Dorsolateral prefrontal cortex (tissue), 122 donors: ENCODE measurements at places on chromosomes 3 and 15.
A peak's percentile ranks its signal among the peaks of the same experiment; 100 is the strongest.

DNA sequence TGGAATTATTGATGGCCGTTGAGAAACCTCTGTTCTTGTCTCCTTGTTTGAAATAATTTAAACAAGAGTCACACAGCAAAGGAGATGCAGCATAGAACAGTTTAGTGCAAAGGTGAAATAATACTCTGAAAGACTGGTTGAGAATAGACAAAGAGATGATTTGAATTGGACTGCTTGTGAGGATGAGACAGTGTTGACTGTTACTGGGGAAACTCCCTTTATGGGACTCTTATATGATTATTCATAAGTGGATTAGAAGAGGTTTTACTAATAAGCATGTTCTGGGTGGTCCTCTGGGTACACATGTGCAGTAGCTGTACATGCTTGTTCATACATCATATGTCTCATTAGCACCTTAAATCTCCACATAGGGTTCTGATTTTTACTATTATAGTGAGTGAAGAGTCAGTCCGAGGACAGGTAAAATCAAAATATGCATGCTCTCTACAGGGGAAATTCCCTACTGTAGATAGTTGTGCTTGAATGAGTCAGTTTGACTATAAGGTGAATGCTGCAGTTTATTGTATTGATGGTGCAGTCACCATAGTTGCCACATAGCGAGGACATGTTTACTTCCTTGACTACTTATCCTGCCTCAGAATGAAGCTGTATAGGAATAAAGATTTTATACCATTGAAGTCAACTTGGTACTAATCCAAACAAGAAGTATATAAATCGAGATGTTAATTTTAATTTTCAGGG is 498.7 kb downstream of the CNTN6 start:
- DNase-seq, result no peak

DNA sequence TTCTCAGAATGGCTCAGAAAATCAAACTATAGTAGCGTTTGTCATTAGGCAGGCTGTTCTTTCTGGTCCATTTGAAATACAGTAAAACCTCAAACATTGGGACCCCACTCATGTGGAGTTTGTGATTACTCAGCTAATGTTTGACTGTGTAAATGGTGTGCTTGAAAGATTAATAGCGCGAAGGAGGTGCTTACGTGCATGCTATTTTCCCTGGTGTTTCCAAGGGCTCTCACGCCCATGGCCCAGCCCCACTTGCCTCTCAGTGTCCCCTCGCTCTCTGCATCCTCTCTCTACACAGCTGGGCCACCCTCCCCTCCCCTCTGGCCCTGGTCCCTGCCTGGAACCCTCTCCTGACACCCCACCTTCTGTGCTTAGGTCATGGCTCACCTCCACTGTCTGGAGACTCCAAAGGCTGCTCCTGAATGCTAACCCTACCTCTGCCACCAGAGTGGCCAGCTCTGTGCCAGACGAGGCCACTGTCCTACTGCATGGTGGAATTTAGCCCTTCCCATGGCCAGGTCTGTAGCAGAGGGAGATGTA is 194.2 kb downstream of the PLCL2 start:
- DNase-seq, result no peak

DNA sequence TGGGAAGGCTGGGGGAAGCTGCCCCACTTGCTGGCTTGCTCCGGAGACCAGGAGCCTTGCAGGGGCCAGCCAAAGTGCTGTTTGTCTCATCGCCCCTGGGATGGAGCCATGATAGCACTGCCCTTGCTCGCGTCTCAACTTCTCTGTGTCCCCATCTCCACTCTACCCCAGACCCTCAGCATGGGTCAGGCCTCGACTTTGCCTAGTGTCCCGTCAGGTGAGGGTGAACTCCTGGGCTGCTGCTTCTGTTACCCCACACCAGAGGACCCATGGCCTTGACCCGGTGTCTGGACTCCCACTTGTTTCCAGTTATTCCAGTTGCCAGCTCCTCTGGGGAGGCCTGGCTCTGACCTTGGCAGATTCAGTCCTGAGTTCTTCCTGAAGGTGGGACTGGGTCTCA is 36.5 kb upstream of the DUSP7 start:
- DNase-seq, result no peak

DNA sequence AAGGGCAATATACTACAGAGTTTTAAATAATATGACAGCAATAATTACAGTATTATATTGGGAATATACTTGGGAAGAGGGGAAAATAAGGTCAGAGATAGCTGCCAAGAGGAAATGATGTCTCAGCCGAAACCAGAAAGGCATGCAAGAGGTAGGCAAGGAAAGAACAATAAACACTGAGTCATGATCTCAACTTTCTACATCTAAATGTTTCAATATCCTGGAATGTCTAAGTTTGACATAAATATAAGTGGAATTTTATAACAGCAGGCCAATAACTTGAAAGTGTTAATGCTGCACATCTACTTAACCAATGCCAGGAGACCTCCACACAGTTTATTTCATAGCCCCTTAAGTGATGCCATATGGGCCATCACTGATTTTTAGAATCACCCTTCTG is 99.8 kb upstream of the CPNE4 start:
- no peak for DNase-seq

DNA sequence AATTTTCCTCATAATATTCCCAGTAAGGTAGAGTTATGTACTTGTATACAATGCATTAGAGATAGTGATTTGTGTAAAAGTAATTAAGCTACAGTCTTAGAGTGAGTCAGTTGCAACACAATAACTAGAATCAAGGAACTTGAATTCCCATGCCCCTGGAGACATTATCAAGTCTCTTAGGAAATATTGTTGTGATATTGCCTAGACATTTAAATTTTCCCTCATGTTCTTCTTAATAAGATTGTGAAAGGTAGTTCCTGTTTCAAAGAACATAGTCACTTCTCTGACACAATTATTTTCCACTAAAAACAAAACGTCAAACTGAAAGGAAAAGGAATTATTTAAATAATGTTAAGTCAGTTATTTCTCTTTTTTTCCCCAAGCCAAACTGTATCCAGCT is 13.0 kb upstream of the ATP1B3 start:
- DNase-seq, result no peak

DNA sequence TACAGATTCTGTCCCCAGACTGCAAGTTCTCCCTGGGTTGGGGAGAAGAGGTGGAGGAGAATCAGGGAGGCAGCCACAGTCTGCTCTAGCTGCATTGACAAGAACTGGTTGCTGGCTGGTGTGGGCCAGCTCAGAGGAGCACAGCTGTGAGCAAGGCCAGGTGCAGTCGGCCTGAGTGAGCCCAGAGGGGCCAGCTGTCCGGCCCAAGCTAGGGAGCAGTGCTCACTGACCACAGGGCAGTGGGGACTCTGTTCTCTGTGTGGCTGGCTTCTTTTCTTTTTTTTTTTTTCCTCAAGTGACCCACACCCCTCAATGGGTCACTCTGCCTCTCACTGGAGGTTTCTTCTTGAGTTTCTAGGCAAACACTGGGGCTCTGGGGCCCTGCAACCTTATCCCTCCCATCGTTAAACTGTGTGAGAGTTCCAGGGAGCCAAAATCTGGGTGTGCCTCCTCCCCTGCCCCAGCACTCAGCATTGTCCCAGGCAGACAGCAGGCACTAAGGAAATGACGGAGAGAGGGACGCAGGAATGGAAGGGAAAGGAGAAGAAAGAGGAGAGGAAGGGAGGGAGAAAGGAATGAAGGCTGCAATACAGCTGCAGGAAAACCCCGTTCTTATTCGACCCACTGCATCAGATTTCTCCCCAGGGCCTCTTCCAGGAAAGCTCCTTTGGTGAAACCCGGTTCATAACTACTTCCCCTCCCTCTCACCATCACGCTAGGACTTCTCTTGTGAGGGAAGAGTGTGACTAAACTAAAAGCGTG is 37.7 kb upstream of the HES1 start:
- no peak for DNase-seq

DNA sequence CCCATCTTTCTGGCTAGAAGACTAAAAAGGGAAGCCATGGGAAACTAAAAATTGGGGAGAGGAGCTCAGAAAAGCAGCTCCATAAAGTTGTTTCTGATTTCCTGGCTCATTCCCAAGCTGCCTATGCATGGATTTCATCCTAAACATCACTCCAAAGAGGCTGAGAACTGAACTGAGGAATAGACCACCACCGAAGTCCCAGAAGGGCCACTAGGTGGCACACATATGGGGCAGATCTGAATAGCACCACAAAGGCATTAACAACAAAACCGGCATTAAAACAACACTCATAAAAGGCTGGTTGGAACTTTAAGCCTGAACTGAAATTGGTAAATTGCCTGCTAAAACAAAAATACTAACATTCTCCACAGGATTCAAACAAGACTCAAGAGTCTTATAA is 106.3 kb downstream of the PLD1 start:
- no peak for DNase-seq

DNA sequence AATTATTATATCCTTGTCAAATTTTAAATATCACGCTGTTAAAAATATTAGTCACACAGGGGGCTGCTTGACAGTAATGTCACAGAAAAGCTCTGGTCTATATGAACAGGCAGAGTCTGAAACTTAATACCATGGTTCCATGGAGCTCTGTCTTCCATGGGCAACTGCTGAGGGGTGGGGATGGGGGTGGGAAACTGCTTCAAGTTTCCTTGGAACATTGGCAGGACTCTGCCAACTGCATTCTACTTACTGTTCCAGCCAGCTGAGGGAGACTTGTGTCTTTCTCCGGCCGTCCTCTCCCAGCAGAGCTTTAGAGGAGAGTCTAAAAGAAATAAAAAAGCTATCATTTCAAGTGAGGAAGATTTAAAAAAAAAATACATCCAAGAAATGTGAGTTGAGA is 348.7 kb downstream of the ZIC1 start:
- no peak for DNase-seq

DNA sequence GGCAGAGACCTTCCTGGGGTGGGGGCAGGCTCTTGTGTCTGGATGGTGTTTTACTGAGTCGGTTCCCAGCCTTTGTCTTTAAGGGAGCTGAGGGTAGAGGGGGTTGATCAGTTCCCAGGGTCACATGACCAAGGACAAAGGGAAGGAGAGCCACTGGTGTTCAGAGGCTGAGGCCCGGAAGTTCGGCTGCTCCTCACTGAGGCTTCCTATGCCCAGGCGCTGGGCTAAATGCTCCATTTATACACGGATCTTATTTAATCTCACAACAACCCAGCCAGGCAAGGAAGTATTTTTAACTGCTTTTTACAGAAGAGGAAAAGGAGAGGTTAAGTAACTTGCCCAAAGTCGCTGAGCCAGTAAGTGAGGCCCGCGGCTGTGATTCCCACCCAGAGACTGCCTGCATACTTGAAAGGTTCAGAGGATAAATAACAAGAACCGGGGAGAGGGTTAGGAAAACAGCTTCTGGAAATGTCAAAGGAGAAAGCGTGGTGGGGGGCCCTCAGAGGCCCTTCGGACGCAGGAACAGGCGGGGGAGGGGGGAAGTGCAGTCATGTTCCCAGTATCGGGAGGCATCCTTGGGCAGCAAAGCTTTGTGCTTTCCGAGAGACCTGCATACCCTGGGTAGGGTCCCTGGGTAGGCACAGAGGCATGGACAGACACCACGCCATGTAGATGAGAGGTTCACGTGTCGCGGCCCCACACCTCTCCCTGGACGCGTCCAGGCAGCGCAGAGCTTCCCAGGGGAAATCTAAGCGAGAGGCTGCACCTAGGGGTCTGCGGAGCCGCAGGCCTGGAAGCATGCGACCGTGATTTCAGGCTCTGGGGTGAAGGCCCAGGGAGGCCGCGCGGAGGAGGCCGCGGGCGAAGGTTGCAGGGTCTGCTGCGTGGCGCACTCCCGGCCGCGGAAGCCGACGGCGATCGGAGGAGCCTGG is 21.3 kb downstream of the EPHB3 start:
- DNase-seq, result peak; percentile 63
